ENCODE measurements at places on chromosomes 3 and 15.

- no peak for DNase-seq
Measured at GRCh38 chr3:78895528-78895927, 872.3 kb downstream of the ROBO1 start.

DNA sequence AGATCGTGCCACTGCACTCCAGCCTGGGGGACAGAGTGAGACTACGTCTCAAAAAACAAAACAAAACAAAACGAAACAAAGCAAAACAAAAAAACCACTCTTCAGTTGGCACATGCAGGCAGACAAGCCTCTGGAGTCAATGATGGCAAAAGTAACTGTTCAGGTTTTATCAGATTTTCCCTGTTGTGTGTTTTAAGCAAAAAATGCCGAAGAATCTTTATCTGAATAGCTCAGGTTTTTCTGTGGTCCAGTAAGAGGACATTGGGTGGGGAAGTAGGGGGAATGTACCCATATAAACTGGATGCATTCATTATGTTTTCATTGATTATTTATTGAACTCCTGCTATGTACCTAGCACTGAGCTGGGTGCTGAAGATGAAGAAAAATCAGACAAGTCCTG lies 20.8 kb upstream of the BCL2A1 start:
- DNase-seq, result no peak

GRCh38 chr15:89533861-89534544 lies 37.6 kb upstream of the RHCG start:
- no peak for DNase-seq

GRCh38 chr3:124904835-124905492 lies 17.8 kb upstream of the ITGB5 start:
- no peak for DNase-seq

DNA sequence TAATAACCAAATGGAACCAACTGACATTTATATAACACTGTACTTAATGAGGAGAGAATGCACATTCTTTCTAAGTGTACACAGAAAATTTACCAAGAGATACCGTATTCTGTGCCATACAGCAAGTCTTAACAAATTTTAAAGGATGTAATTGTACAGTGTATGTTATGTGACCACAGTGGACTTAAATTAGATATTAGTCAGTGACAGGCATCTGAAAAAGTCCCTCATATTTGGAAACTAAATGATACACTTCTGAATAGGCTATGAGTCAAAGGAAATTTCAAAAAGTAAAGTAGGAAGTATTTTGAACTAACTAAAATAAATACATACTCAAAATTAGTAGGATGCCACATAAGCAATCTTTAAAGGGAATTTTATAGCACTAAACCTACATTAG lies 59.6 kb upstream of the P3H2 start:
- no peak for DNase-seq

DNA sequence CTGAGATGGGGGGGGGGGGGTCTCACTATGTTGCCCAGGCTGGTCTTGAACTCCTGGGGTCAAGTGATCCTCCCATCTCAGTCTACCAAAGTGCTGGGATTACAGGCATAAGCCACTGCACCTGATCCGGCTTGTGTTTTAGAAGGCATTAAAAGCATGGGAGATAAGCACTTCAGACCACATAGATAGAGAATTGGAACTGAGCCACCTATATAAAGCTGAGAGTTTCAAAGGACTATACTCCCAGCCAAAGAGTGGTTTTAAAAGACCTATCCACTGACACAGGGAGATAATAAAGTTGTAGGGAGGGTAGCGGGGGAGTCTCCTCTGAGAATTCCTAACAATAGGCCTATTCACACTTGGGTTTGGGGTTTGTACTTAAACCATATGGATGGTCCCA lies 34.8 kb downstream of the DENND4A start:
- DNase-seq, result no peak

- no peak for DNase-seq
Measured at GRCh38 chr15:74454764-74455500, 6.0 kb downstream of the UBL7 start.

- no peak for DNase-seq
Measured at GRCh38 chr3:64595253-64595694, 92.5 kb downstream of the ADAMTS9 start.

GRCh38 chr3:141477224-141477623 lies 9.6 kb upstream of the RASA2 start:
- DNase-seq, result no peak

All from AML-193 (cell line).